ENCODE measurements at places on chromosomes 2 and 18.

DNA sequence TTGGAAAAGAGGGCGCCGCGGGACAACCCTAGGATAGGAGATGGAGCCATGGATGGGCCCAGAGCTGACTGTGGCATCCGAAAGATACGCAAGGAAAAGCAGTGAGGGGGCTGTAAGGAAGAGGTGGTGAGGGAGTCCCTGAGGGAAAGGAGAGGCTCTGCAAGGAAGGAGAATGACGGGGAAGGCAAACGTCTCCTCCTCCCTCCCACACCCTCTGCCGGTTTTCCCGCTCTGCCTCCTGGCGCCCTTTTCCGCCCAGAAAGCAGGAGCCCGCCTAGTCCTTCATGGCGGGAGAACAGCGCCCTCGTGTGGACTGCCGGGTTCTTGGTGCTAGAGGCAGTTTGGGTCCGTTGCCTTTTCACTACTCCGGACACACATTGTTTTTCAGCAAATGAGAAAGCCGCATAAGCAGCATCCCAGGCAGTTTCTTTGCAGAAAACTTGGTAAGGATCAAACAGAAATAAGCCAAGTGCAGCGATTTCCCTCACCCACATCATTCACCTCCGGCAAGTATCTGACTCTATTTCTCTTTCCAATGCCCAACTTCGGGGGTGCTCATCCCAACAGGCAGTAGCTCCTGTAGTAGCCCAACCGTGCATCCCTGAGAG lies 200.4 kb downstream of the INO80D start:
- DNase-seq = peak; percentile 76

DNA sequence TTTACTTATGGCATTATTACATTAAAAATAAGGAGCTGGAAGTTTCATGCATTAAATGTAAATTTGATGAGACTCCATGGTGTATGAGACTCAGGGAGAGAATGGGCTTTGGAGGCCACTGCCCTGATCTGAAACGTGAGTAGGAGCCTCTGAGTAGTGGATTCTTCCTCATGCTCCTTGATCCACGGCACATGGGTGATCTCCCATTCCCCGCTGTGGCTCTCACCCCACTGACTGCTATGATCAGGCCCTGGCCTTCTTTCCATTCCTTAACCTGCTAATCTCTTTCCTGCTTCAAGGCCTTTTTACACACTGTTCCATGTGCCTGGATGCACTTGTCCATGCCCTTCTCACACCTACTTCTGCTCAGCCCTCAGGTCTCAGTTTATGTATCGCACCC lies 68.4 kb downstream of the SMAD7 start:
- DNase-seq = no peak

DNA sequence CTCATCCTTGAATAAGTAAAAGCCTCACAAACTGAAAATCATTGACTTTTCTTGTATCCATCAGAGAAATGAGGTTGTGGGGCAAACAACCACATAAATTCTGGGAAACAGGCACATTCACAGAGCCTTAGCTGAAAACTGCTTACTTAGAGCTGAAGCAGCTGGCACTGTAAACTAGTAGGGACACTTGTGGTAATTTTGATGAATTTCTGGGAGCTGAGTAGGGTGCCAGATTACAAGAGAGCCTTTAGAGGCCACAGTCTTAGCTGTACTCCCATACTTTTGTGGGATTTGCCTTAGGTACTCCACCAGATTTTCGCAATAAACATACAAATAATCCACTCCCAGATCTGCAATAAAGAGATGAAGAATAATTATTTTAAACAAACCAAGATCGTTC lies 315.2 kb downstream of the TMX3 start:
- peak; percentile 44 for DNase-seq

GRCh38 chr2:7411691-7412090 lies 494.5 kb downstream of the RNF144A start:
- DNase-seq = no peak

DNA sequence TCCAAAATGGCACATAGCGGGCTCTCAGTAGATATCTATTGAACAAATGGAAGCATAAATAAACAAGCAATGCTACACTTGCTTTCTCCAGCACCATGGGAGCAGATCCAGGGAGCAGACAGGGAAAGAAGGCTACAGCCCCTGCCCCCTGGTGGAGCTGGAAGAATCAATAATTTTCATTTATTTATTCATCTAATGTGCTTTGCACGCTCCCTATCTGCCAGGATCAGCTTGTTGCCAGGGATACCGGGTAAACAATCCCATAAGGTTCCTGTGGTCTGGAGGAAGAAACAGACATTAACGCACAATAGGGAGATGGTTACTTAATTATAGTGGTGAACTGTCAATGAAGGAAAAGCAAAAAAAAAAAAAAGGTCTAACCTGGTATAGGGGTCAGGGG lies 40.1 kb upstream of the CLASP1 start:
- peak; percentile 66 for DNase-seq

DNA sequence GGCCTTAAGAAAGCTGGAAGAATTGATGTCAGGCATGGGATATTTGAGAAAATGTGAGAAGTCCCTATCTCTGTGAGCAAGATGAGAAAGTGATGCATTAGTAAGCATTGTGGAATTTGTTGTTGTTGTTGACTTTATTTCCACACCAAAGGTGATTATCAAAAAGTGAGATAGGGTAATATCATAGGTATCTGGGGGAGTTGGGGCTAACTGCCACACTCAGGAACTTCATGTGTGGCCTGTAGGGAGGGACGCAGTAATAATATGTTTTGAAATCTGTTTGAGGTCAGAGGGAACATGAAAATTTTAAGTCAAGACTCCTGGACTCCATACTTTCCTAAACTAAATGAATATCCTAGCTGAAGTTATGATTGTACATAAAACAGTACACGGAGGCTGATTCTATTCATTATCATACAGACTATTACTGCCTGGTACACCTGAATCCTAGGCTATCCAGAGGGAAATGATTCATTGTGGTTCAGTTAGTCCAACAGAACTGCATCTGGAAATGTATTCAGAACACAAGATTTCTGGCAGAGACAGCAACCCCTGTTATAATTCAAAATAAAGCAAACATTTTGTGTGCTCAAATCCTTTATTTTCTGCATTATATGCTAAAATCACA lies 304.8 kb downstream of the CPS1 start:
- no peak for DNase-seq

DNA sequence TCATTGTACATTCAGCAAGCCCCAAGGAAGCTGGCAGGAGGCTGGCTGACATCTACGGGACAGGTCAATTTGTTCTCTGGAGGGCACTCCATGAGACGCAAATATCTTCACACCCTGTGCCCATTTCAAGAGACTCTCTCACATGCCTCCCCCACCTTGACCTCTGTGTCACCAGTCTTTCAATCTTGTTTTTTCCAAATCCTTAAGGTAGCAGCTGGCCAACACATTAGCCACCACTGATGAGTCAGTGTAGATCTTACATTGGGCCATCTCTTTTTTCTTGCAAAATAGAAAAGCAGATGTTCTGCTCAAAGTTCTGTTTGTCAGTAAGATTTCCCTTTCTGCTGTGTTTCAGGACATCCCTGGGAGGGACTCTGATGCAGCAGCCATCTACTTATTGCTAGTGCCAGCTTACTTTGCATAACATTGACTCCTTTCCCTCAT lies 1.7 kb upstream of the DPP4 start:
- peak; percentile 84 for DNase-seq

GRCh38 chr18:394262-394986 lies 106.1 kb downstream of the COLEC12 start:
- DNase-seq = peak; percentile 50

- DNase-seq = peak; percentile 13
Measured at GRCh38 chr18:9392726-9393125, 58.2 kb downstream of the TWSG1 start.

DNA sequence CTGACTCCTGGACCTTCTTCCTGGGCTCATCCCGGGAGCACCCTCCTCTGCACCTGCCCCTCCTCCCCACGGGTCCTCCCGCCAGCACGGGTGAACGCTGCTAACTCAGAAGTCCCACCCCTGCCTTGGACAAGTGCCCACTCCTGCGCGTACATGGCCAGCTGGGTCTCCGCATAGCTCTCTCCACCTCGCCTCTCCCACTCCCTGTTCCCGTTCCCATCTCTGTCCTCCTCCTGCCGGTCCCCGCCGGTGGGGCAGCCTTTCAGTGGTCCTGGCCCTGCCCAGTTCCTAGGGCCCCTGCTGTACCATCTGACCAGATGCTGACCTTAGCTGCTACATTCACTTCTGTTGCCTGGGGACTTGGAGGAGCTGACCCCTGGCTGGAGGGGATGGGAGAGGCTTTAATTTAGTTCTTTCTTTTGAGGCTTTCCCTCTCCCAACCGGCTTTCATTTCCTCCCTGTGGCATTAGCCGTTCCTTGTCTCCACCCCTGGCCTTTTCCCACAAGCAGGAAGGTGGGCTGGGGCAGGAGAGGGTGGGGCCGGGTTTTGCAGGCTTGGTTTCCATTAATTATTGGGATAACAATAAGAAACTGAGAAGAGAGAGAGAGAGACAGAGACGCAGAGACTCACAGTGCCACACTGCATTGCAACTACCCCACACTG lies 136.1 kb downstream of the SH3BP4 start:
- no peak for DNase-seq

DNA sequence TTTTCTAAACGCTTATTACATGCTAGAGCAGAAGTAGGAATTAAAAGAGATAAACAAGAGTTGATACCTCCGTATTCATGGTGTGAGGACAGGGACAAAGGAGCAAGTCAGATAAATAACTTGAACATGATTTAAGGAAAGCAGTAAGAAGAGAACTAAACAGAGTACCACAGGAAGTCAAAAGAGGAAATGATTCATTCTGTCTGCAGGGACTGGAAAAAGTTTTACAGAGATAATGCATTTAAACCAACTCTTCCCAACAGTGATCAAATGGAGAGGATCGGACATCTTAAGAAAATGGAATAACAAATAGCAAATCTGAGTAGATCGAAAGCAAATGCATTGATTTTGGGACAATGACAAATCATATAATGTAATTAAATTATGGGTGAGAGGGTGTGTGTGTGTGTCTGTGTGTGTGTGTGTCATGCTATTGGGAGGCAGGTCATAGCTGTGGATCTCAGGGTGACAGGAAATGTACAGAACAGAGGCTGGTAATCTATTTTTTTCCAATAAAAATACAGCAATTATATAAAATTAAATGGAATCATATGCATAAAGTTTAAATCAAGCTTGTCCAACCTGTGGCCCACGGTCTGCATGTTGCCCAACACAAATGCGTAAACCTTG lies 113.4 kb downstream of the MC4R start:
- DNase-seq = no peak

GRCh38 chr2:15220603-15221002 lies 340.5 kb downstream of the NBAS start:
- DNase-seq = no peak

- no peak for DNase-seq
Measured at GRCh38 chr2:6590442-6590841, 275.3 kb downstream of the CMPK2 start.

- DNase-seq = peak; percentile 86
Measured at GRCh38 chr2:75142081-75142480, 57.2 kb downstream of the TACR1 start.

GRCh38 chr2:197128897-197129296 lies 181.7 kb downstream of the ANKRD44 start:
- DNase-seq = no peak

DNA sequence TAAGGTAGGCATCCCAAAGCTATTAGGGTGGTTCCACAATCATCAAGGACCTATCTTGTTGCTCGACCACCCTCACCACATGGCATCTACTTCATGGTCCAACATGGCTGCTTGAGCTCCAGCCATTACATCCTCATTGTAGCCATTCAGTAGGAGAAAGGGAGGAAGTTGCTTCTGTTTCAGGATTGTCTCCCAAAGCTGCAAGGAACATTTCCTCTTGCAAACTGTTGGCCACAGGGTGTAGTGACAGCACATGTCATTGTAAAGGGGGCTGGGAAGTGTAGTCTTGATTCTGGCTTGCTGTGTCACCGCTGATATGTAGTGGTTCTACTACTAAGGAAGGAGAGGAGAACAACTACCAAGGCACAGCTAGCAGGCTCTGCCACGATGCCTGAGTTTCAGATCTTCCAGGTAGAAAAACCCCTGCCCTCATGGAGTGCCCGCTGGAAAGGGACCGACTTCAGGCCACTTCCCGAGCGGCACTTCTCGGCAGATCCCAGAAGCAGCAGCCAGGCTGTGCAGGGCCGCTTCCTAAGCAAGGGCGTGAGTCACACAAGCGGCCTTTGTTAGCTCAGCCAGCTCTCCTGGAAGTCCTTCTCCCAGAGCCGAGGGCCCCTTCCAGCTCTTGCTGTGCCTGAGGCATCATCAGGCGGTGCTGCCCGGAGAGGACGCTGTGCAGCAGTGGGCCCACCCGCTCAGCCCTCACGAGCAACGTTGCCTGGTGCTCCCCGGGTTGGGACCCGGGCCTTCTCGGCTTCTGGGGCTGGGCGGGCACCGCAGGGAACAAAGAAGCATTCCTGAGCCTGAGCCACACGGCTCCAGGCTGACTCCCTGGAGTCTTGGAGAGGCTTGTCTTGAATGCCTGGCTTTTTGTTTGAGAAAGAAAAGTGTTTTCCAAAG lies 58.2 kb downstream of the HS6ST1 start:
- peak; percentile 87 for DNase-seq

DNA sequence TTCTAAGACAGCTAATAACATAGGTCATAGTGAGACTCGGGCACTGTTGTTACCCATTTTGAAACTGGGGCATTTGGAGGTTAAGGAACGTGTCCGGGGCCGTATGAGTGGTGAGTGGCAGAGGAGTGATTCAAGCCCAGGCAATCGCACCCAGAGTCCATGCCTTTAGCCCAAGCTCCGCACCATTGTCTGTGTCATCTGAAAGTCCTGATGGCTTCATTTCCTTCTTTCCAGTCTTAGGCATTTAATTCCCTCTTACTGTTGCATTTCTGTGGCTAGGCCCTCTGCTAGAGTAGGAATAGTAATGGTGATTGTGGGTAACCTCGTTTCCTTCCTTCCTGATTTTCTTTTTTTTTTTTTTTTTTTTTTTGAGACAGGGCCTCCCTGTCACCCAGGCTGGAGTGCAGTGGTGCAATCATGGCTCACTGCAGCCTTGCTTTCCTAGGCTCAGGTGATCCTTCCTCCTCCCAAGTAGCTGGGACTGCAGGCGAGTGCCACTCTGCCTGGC lies 49.8 kb upstream of the ASB1 start:
- DNase-seq = peak; percentile 76

GRCh38 chr2:37091873-37092272 lies 7.6 kb downstream of the GPATCH11 start:
- DNase-seq = no peak

- DNase-seq = peak; percentile 49
Measured at GRCh38 chr2:69269330-69269729, 117.7 kb downstream of the GFPT1 start.

DNA sequence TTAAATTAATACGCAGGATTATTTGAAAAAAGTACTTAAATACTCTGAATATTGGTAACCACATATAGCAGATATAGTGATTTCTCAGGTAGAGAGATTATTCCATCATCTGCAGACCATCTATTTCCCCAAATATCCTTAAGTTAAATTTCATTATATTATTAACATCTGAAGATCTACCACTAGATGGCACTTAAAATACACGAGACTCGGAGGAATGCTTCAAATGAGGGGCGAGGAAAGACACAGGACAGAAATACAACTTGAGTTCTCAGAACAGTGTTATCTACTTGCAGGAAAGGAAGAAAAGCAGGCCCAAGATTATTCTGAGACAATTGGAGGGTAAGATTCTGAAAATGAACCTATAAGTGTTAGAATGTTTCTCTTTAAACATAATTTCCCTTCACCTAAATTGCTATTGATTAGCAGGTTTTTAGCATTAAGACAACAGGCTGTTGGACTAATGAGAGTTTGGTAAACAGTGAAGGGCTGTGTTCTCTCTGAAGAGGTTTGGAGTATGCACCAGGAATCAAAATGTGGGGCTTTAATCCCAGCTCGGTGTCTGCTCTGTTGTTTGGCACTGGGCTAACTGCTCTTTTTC lies 76.9 kb upstream of the GCFC2 start:
- DNase-seq = peak; percentile 29

- DNase-seq = no peak
Measured at GRCh38 chr2:71467180-71467815, 13.9 kb downstream of the DYSF start.
